ENCODE measurements at places on chromosomes 1 and 21.

DNA sequence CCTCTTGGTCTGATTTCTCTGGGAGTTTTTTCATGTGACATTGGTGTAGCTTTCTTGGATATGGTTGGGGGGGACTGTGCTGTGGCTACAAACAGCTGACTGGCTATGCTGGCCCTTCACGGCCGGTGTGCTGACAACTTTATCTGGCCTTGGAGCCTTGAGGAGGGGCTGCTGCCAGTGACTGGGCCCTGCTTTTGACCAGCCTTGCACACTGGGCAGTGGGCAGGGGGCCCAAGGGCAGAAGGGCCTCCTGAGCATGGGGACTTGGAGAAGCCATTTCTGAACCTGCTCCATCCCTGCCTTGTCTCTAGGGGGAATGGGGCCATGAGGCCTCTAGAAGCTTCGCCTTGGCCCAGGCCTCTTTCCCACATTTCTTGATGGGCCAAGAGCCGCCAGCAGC, 139.6 kb downstream of the CAMTA1 start:
- DNase-seq: no peak

- no peak for DNase-seq
These were observed 104.6 kb downstream of the ZSCAN20 start for GRCh38 chr1:33576821-33577599.

- DNase-seq: no peak
These were observed 7.4 kb downstream of the S100A9 start for GRCh38 chr1:153364766-153365666.

DNA sequence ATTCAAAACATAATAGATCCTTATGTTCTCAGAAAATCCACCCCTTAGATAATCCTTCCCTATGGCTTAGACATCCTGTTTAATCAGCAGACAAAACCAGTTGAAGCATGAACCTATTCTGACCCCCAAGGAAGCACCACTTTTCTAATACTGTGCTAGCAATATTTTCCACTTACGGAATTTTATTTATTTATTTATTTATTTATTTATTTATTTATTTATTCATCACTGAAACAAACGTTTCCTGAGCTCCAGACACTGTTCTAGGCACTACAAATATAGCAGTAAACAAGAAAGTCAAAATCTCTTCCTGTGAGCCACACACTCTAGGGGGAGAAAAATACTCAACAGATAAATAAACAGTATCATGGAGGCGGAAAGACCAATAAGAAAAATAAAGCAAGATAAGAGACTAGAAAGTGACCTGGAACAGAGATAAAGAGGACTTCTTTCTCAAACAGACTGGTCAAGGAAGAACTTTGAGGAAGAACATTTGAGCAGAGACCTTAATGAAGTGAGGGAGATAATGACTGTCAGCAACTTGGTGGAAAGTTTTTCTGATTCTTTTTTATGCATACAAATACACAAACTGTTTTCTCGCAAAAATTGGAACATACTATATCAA, 145.5 kb upstream of the POGK start:
- DNase-seq: no peak

- DNase-seq: no peak
These were observed 48.0 kb downstream of the URB2 start for GRCh38 chr1:229674042-229674441.

DNA sequence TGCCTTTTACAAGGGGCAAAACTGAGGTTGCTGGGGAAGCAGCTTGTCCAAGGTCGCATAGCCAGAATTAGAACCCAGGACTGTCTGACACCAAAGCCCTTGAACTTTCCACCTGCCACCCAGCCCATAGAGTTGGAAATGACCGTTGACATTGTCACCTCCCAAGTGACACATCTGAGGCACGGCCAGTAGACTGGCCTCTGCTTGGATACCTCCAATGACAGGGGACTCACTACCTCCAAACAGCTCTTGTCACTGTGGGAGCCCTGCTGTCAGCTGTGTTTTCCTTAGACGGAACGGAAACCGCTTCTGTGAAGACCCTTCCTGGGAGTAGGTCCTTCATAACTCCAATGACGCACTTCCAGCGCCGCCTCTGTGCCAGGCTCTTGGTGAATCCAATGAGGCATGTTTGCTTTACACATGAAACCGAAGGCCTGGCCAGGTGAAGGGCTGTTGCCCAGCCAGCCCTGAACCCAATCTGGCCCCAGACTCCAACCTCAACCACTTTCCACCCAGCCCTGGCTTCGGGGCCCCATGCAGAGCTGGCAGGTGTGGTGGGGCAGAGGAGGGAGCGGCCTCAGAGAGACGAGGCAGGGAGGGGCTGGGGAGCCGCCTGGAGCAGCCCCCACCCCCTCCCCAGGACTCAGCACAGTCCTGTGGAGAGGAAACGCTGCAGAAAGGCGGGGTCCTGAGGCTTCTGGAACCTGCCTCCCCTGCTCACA, 109.2 kb upstream of the IFFO2 start:
- DNase-seq: no peak

DNA sequence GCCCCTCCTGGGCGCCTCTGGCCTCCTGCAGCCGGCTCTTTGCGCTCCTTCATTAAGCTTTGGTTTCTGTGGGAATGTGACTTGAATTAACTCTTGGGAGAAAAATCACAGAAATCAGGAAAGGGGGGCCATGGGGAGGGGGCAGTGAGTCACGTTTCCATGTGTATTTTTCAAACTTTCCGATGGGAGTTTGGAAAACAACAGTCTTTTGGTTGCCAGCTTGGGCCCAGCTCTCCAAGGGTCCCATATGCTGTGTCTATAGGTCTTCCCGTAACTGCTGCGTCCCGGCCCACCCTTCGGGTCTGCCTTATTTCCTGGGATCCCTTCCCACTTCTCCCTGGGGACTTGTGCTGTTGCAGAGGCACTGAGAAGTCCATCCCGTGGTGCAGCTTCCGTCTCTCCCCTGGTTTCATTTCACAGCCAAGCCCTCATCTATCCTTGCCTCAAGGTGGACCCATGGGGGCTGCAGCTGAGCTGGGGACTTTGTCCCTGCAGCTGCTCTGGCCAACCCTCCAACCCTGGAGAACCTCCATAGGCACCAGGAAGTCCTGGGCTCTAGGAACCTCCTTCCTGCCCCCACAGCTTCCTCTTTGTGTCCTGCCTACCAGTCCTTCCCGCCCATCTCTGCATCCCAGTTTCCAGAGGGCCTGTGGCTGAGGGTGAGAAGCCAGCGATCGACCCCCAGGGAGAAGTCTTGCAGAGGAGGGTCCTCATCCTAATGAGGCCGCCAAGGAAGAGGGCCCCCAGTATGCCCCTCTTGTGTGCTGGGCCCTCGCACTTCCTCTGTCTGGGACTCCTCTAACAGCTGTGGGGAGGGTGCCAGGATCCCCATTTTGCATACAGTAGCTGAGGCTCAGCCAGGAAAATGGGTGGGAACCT, 11.6 kb upstream of the LMNA start:
- no peak for DNase-seq

DNA sequence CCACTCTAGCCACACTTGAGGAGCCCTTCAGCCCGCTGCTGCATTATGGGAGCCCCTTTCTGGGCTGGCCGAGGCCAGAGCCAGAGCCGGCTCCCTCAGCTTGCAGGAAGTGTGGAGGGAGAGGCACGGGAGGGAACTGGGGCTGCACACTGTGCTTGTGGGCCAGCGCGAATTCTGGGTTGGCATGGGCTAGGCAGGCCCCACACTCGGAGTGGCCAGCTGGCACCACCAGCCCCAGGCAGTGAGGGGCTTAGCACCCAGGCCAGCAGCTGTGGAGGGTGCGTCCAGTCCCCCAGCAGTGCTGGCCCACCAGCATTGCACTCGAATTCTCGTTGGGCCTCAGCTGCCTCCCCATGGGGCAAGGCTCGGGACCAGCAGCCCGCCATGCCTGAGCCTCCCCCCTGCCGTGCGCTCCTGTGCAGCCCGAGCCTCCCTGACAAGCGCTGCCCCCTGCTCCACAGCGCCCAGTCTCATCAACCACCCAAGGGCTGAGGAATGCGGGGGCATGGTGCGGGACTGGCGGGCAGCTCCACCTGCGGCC, 785.9 kb upstream of the TPTE start:
- no peak for DNase-seq

- DNase-seq: peak; percentile 34
These were observed 2.5 kb downstream of the TGFBR3 start for GRCh38 chr1:91883470-91883869.

Data from hematopoietic multipotent progenitor cell treated with erythropoietin and hydrocortisone succinate and interleukin-3 and kit ligand, for 8 days (in vitro differentiated cells).